ENCODE measurements at places on chromosomes 4 and X.
A peak's percentile ranks its signal among the peaks of the same experiment; 100 is the strongest.

GRCh38 chr4:127995776-127996175, 30.6 kb downstream of the ABHD18 start:
- no peak for DNase-seq

- DNase-seq, result no peak
Measured at GRCh38 chrX:134737721-134738369, 79.6 kb upstream of the PLAC1 start.

DNA sequence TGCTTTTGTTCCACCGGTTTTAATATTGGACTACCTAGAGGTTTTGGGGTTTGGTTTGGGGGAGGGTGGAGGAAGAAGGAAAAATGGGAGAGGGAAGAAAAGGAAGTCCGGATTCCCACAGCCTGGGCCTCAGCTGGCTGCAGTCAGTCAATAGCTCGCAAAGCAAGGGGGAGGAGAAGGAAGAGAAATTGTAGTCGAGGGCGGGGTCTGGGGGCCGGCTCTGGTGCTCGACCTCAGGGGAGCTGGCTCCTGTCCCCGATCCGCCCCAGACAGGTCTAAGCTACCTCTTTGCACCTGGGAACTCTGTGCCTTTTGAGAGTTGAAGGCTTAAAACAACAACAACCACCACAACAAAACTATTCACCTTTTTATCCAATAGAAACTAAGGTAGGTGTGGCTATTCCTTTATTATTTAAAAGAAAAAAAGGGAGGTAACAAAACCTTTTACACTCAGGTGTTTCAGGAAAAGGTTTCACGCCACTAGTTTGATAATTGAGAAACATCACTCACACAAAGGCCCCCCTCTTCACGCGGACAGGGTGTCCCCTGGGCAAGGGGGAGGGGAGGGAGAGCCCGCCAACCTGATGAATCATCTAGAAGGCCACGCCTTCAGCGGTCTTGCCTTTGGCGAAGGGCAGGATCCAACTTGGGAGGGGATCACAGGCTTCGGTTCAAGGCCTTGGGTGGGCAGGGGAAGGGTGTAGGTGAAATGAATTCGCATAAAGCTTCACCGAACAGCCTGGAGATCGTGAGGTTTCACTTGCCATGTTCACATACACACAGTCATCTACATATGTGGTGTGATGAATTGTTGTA, 1.6 kb upstream of the LNX1 start:
- DNase-seq, result peak; percentile 5

DNA sequence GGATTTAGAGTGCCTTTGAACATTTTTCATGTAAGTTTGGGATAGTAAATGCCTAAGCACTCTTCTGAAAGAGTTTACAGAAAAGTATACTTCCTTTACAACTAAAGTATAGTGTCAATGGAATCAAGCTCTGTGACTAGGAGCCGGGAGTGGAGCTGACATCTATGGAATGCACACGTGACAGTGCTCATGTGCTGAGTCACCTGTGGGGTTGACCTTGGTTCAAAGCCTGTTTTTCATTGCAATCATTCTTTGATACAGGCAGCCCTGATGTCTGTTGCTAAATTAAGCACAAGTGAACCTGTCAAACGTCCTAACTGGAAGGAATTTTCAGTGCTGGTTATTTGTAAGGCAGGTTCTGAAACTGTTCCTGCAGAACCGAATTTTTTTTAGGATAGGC, 82.5 kb downstream of the GPAT3 start:
- no peak for DNase-seq

- DNase-seq, result no peak
Measured at GRCh38 chr4:61996943-61997342, 796.8 kb downstream of the ADGRL3 start.

DNA sequence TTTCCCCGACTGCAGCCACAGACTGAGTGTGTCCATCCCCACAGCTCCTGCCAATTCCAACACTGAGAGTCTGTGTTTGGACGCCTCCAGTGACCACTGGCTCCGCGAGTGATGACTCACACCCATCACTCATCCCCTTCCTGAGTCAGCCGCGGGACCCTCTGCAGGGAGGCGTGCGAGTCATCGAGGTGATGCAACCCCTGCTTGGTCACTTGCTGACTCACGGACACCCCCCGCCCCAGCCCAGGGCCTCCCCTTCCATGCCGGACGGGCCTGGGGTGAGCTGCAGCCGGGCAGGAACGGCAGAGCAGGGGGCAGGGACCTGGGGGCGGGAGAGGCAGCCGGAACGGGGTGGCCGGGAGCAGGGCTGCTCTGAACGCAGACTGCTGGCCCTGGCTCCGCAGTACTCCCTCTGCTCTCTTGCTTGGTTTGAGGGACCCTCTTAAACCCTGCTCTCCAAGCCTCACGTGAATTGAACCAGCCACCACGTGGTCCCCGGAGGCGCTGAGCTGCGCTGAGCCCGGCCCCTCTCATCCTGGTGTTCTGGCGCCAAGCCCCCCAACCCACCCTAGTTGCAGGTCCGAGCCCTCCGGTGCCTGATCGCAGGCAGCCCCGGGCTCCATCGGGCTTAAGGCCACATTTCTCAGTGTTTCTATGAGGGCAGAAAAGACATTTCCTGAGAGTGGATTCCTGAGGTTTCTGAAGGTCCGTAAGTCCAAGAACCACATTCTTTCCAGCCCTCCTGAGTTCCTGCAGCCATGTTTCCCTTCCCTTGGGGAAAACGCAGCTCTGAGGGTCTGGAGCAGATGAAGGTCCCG, 32.4 kb downstream of the FGFRL1 start:
- DNase-seq, result no peak

DNA sequence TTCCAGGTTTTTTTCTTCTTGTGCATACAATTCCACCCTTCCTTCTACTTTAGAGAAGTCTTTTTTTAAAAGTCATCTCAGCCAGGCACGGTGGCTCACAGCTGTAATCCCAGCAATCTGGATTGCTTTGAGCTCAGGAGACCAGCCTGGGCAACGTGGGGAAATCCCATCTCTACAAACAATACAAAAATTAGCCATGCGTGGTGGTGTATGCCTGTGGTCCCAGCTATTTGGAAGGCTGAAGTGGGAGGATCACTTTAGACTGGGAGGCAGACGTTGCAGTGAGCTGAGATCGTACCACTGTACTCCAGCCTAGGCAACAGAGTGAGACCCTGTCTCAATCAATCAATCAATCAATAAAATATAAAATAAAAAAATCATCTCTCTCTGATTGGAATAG, 14.8 kb downstream of the ELOVL6 start:
- DNase-seq, result no peak

DNA sequence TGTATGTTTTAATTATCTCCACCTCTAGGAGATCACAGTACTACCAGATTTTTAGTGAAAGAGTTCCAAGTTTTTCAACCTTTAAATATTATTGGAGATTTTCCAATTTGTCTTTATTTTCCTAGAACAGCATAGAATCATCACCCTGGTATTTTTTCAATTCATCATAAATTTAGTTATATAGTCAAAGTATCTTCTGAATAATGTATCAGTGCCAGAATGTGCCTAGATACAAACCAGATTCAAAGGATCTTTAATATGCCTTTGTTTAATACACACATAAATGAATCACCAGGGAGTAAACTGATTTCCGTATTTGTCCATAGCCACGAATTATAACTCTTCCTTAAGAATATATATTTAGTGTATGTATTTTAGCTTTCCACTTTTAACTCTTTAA, 1373.1 kb downstream of the STIM2 start:
- DNase-seq, result no peak

DNA sequence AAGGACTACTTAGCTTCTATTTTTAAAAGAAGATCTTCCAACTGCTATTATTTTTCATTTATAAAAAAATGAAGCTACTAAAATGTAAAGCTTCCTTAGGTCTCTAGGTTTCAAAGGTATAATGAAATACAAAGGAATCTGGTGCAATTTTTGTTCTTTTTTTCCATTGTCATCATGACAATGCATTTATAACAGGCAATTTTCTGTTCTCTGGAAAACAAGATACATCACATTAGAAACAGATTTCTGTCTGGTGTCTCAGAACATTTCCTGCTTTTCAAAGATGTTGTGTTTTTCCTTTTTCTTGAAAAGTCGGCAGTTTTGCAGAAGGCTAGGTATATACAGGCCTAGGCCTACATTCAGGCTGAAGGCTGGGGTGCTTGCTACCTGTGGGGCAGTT, 63.6 kb upstream of the ATP8A1 start:
- no peak for DNase-seq

- no peak for DNase-seq
Measured at GRCh38 chr4:120838784-120839183, 83.7 kb downstream of the PRDM5 start.

- DNase-seq, result no peak
Measured at GRCh38 chr4:155943605-155944291, 9.9 kb downstream of the CTSO start.

- DNase-seq, result no peak
Measured at GRCh38 chr4:24704149-24704548, 91.2 kb upstream of the SOD3 start.

GRCh38 chr4:87270144-87270543, 49.7 kb upstream of the KLHL8 start:
- no peak for DNase-seq

DNA sequence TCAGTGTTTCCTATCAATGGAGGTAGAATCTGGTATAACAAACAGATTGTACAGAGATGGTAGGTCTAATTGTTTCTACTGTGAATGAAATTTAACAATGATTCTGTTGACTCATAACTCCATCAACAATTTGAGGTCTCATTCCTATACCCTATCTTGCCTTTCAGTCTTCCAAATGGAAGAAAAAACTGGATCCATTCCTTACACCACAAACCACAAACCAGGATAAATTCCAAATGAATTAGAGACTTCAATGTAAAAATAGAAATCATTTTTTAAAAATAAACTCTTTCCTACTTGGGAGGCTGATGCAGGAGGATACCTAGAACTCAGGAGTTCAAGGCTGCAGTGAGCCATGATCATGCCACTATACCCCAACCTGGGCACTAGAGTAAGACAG, 114.4 kb upstream of the WDR44 start:
- no peak for DNase-seq

DNA sequence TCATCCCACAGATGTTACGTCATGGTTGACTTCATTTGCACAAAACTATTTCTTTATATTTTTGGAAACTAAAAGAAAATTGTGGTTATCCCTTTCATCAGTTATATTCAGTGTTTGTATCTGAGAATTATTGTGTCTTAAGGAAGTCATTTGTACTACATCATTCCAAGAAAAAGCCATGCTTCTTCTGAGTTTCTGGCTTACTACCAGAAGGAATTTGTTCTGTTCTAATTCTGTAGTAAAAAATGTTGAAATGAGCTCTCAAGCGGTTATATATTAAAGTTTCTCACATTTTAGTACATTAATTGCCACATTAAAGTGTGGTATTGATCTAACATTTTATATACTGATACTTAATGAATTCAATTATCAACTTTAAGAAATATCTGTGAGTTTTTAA, 1844.5 kb downstream of the PCDH7 start:
- no peak for DNase-seq

- no peak for DNase-seq
Measured at GRCh38 chr4:76755756-76756155, 142.2 kb downstream of the SOWAHB start.

DNA sequence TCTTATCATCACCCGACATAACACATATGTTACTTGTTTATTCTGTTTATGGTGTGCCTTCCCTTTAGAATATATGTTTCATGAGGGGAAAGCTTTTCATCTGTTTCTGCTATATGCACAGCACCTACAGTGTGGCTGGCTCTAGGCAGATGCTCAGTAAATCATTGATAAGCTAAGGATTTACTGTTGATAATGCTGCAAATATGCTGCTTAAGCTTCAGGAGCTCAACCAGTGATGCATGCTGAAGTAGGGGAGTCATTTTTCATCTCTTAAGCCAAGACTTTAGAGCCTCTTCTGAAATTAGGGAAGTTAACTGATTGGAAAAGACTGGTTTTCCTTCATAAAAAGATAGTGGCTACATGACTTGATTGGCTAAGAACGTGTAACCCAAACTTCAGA, 16.4 kb downstream of the FAT4 start:
- DNase-seq, result no peak

DNA sequence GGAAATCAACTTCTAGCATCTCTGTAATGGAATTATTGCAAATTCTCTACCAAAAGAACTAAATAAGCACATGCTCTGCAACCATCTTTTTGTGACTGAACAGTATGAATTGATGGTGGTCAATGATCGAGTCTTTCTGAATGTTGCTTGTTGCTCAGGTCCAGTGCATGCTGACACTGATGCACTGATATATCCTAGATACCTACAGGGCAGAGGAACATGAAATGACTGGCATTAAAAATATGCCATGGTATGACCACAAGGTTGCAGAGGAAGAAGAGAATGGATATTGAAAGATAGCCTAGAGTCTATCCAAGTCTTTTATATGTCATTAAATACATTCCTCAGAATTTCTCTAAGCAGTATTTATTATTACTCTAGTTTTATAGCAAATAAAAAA, 692.8 kb upstream of the TENM3 start:
- DNase-seq, result no peak

DNA sequence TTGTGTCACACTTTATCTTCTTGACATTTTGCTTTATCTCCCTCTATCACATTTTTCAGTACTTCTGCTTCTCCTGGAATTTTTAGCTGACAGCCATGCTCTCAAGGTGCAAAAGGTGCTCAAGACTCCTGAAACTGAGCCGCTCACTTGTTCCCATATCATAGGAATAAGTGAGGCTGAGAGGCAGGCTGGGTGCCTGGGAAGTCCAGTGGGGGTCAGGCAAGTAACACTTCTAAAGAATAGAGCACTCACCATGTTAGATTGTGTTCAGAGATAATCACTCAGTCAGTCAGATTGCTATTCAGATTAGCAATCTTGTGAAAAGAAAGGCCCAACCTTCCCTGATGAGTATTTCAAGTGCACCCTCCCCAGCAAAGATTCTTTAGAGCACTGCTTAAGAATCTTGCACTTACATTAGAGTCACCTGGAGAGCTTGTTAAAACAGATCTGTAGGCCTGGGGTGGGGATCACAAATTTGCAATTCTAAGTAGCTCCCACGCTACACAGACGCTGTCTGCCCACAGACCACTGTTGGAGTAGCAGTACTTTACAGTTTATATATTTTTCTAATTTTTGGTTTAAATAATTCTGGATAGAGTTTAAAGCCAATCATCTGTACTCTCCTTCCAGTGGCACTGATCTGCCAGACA, 23.1 kb upstream of the LRAT start:
- no peak for DNase-seq

DNA sequence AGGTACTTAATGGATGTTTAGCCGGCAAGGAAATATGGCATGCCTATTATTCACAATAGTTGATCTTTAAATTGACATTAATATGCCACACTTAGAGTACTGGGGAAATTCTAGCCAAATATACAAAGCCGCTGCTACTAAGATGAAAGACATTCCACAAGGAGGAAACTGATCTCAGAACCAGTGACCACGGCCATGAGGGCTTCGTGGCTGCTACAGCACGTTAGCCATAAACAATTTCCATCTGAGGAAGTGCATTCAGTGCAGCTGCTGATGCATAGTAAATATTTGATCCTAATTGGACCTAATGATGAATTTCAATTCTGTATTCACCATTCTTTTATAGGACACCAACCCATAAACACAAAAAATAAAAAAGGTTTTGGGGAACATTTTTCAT, 59.1 kb downstream of the SORBS2 start:
- DNase-seq, result no peak

- DNase-seq, result no peak
Measured at GRCh38 chrX:6226596-6227452, 1.8 kb downstream of the NLGN4X start.

Data from cortex of kidney (tissue), 1 donor.